ENCODE measurements at places on chromosomes 11 and 22. TPM values are rescaled to one million over a fixed set of nuclear protein-coding genes. Genes with fewer than 3 reads are reported as not detected.

TRPC6 gene
- not detected for total RNA-seq

RAB38 gene
- total RNA-seq = 1.6 TPM

- H3K4me1 ChIP-seq = no peaks in the 10 kb centered on the region
- H3K36me3 ChIP-seq = no peaks in the 10 kb centered on the region
- no peaks in the 10 kb centered on the region for H3K27me3 ChIP-seq
- peak; percentile 47 for DNase-seq
Observed at GRCh38 chr11:124402326-124402922, 3.6 kb upstream of the OR8B3 start.

NARS2 gene
- 15.1 TPM for total RNA-seq
